ENCODE measurements at places on chromosomes 1 and 21.

DNA sequence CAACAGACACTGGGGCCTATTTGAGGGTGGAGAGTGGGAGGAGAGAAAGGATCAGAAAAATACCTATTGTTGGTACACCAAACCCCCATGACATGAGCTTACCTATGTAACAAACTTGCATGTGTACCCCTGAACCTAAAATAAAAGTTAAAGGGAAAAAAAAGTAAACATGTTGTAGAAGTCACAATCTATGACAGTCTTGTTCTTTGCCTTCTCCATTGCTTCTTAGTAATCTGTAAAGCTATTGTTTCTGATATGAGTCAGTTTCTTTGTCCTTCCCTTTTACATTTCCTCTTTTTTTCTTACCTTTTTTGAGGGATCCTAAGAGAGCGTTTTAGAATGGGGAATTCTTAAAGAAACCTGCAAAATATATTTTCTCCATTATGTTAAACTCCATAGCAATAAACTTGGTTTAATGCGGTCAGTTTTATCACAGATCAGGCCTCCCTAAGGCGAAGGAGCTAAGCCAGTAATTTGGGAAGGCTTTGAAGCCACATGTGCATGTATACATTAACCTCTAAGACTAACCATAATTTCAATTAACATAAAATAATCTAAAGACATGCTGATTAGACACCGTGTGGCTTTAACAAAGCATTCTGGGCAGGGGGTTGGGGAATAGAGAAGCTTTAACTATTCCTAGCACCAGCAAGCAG lies 77.8 kb upstream of the C1orf105 start:
- DNase-seq = no peak

DNA sequence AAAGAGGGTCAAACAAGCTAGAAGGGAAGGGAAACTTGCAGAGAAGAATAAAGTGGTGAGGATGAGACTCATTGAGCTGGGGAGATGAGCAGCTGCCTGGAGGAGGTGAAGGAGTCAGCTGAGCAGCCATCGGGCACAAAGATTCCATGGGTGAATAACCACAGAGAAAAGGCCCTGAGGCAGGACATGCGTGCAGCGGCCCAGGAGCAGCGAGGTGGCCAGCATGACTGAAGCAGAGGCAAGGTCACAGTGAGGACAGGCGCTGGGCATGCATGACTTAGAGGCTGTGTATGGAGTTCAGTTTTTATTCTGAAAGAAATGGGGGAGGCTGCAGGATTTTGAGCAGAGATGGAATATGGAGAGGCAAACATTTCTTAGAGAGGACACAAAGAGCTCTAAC lies 24.9 kb downstream of the OLFML2B start:
- DNase-seq = no peak

DNA sequence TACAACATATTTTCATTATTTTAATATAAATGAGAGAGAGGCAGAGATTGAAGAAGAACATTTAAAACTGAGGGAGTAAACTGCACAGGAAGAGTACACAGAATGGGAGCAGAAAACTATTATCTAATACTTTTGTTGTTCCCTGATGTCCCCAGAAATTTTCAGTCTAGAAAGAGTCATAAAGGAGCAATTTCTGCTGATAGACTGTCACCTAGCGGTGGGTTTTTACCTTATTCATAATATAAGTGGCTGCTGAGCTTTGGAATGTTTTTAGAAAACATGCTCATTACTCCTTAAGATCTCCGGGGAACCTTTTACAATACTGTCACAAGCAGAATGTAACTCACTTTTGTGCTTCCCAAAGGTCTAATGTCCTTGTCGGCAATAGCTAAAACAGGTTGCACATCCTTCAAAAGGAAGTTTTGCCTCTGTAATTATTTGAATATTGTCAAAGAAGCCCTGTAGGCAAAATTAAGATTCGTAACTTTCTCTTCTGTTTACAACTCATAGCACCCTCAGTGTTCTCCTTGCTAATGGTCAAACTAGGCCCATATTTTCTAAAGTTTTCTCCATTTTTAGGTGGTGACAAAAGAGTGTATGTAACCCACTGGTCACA lies 4.9 kb upstream of the NPL start:
- DNase-seq = no peak

DNA sequence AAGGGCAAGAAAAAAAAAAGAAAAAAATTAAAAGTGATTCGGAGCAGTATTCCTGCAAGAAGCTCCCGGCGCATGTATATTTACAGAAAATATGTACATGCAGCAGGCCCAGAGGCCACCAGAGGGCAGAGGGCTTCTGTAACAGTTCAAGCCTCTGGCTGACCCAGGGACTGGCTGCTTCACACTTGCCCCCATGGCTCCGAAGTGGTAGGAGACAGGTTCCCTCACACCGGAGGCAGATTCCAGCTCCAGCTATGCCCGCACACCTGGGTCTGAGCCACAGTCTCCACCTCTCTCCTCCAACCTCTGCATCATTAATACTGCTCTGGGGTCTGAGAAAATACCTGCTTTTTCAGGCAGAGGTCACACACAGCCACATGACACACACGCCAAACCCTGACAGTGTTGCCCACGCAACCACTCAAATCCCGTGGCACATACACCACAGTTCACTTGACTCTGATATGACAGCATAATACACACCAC lies 2.2 kb upstream of the ARHGAP30 start:
- no peak for DNase-seq

GRCh38 chr1:23810818-23811540 lies 10.4 kb upstream of the GALE start:
- DNase-seq = no peak

- no peak for DNase-seq
These were observed 4.8 kb upstream of the HES5 start for GRCh38 chr1:2534687-2535441.

DNA sequence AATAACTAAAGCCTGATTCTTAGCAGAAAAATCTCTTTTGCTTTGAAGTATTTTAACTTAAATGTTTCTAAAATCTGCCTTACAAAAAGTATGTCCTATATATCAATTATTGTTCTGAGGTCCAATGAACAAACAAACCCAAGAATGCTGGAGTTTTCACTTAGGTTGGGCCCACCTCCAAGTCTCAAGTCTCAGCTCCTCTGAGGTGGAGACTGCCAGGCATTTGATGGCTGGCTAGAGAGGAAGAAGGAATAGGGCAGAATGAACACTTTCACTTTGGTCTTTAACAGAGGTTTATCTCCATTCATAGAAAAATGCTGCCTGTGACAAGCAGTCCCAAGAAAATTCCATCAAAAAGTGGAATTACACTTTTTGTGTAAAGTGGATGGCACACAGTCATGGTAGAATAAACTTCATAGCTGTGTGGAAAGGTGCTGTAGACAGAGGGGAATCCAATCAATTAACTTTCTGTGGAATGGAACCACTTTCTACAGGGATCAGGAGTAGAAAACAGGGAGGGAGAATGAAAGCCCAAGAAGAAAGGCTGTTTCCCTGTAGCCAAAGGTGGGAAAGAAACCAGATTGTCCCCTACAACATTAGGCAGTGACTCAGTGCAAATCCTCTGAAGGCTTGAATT lies 349.4 kb upstream of the RUNX1 start:
- DNase-seq = no peak

- DNase-seq = no peak
These were observed 65.0 kb upstream of the PRDX6 start for GRCh38 chr1:173411835-173412742.

DNA sequence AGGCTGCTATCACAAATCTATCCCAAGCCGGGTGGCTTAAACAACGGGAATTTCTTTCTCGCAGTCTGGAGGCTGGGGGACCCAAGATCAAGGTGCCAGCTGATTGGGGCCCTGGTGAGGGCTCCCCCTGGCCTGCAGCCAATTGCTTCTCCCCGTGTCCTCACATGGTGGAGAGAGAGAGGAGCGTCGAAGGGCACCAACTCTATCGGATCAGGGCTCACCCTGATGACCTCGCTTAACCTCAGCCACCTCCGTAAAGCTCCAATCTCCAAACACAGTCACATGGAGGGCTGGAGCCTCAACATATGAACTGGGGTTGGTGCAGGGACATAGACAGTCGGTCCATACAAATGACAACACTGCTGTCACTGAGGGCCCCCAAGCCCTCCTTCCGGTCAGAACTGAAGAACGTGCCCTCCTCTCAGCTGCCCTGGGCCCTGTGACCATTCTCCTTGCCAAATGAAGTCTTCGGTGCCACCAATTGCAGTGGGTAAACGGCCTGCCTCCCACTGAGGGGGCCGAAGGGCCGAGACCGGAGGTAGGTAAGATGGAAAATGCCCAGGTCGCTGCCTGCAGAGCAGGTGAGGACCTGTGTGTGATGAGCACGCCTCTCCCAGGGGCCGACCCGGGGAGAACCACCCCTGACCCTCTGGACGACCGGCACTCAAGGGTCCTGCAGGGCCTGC lies 211.0 kb downstream of the TOMM20 start:
- no peak for DNase-seq

DNA sequence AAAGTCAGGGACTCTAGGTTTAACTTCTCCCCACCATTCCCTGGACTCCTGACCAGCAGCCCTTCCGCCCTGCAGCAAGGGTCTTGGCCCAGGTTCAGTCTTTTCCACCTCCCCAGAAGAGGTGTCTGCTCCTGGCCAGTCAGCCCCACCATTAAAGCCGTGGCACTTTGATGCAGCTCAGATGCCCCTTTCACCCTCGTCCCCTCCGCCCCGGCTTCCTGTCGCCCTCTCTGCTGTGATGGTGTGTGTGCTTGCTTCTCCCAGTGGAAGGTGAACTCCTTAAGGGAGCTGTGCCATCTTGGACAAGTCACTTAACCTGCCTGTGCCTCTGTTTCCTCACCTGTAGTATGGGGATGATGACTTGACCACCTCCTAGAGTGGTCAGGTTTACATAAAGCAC lies 17.8 kb upstream of the TTC4 start:
- no peak for DNase-seq

DNA sequence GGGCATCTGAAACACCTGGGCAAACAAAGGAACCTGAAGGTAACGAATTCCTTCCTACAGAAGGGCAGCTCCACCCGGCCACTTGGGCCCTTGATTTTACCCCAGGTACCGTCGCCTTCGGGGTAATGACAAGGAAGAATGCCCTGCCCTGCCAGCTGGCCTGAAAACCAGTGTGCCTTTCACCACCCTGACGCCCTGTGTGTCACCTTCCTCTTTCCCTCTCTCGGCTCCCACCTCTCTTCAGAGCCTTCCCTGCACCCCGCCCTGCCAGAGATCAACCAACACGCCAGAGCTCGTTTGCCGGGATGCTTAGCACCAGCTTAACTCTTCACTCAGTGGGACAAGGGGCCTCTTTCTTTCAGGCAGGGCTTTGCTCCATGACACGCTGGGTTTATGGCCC lies 86.0 kb downstream of the SIM2 start:
- DNase-seq = no peak

GRCh38 chr1:198269646-198269940 lies 112.8 kb downstream of the NEK7 start:
- DNase-seq = no peak

DNA sequence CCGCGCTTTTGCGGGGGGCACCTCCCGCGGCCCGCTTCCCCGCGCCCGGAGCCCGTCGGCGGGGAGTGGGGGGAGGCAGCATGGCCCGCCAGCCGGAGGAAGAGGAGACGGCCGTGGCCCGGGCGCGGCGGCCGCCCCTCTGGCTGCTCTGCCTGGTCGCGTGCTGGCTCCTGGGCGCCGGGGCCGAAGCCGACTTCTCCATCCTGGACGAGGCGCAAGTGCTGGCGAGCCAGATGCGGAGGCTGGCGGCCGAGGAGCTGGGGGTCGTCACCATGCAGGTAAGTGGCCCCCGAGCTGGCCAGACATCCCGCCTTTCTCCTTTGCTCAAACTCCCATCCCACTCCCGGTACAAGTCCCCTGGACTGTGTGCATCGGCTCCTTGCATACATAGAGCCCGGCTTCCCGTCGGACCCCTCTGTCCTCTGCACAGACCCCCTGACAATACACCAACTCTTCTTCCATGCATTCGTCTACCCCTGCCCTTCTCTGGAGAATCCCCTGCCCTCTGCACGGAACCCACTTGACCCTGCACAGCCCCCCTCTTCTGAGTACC lies 812 bp downstream of the CACHD1 start:
- peak; percentile 28 for DNase-seq

GRCh38 chr21:21508859-21509258 lies 510.6 kb downstream of the NCAM2 start:
- no peak for DNase-seq

DNA sequence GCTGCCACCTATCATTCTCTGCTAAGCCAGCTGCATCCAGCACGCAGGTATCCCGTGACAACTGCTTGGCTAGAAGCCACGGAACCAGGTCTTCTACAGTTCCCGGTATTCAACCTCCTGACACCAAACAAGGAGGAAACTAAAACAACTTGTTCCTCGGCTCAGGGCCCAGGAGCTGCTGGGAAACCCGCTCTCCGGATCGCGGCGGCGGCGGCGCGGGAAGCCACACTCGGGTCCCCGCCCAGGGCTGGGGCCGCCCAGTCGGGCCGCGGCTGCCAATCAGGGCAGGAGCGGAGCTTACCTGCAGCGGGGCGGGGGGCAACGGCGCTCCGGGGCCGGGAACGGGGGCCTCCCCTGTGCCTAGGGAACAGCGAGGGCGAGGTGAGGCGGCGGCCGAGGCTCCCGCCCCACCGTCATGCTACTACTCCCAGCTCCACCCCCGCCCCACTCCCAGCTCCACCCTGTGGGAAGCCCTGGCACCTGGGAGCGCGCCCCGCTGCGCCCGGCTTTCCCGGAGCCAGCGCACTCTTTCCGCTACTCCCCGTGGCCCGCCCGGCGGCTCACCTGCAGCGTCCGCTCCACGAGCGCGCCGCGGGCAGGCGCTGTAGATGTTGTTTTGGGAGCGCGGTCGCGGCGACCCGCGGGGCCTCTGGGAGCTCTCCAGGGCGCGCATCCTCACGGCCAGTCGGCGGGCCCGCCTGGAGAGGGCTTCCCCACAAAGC lies 12.1 kb downstream of the IL24 start:
- DNase-seq = peak; percentile 30

- DNase-seq = no peak
These were observed 17.7 kb upstream of the AGPAT3 start for GRCh38 chr21:43847301-43847700.

- peak; percentile 19 for DNase-seq
These were observed 36.6 kb downstream of the PLXNA2 start for GRCh38 chr1:208207388-208208131.

GRCh38 chr1:202112859-202113689 lies 9.6 kb upstream of the GPR37L1 start:
- DNase-seq = no peak

DNA sequence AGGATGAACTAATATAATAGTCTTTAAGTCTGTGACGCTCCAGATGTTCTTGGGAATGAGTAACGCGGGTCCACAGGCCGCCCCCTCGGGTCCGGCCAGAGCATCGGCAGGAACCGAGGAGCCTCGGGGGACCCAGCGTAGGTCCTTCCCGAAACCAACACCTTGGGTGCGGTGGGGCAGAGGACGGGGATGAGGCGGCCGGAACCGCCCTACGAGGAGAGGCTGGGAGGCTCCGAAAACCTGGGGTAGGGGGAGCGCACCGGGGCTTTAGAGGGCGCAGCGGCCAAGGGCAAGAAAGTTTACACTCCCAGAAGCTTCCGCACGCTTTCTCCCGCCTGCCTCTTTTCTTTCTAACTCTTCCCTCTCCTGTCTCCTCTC lies 7.1 kb downstream of the DMRTA2 start:
- DNase-seq = no peak

Data from hypothalamus (tissue), 51 donors.